ENCODE measurements at places on chromosomes 6 and 20.

GRCh38 chr20:49694450-49695071, 19.1 kb downstream of the B4GALT5 start:
- no peak for DNase-seq

- no peak for DNase-seq
These were observed 8.5 kb downstream of the EEF1A2 start for GRCh38 chr20:63490416-63490815.

GRCh38 chr6:37435816-37436215, 2.8 kb downstream of the CMTR1 start:
- DNase-seq = no peak

- no peak for DNase-seq
These were observed 180.6 kb upstream of the KHDRBS2 start for GRCh38 chr6:62466607-62467006.

DNA sequence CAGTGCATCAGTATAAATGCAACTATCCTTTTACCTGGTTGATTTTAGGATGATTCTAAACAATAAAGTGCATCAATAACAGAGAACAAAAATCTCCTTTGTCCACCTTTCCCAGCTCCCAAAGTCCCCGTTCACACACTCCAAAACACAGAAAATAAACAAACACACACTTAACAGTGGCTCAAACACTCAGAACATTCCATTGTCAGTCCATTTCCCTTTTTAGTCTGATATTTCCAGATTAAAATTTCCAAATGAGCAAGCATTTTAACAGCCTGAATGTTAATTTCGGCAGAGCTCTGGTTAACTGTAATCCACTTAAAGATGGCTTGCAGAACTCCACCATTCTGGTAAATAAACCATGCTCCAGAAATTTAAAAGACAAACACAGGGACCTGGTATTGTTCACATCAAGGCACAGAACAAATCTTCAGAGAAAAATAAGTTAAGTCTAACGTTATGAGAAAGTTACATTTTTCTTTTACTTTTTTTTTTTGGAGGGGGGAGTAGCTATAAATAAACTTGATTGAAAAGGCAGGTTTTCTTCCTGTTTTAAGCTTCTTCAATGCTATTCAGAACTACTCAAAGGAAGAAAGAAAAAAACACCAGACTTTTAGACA, 100.8 kb downstream of the DST start:
- DNase-seq = no peak

GRCh38 chr6:138863321-138863720, 67.4 kb downstream of the ECT2L start:
- no peak for DNase-seq

DNA sequence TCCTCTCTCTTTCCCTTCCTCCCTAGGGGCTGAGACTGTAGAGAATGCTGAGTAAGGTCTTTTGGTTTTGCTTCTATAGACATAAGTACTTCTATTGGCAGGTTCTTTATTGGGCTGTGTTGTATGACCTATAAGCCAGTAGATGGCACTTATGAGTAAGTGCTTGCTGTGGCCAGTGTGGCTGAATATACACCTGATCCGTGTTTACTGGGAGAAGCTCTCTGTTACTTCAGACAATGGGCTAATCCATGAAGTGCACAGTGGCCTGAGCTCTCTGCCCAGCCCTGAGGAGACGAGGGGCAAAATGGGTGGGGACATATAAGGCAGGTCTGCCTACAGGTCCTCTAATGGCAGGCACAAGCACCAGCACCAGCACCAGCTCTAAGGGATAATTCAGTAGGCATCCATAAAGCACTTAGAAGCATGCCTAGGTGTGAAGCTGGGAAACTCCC, 610.3 kb downstream of the RNF144B start:
- DNase-seq = no peak

DNA sequence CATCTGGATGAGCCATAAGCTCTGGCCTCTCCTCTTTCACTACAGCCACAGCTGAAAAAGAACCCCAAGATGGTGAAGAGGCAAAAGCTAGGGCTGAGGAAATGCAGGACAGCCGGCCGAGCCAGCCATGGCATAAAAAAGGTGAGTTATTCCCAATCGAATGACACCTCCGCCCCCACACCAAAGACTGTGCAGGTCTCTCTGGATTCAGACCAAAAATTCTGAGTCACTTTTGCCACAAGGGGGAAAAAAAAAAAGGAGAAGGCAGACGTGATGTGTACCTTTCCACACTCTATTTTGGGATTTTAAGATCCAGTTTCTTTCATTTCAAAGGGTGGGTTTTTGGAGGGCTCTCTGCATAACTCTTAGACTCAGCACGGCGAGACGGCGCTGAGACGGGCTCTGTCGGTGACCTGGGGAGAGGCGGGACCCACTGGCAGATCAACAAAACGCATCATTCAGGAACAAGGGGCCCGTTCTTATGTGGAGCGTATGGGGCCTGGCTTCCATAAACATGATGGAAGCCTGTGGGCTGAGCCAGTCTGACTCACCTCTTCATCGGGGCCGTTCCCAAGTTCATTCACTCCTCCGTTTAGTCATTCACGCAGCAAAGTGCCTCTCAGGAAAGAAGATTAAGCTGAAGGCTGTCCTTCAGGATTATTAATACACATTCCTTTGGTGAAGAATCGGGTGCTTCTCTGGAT, 54.8 kb downstream of the NFATC2 start:
- no peak for DNase-seq

DNA sequence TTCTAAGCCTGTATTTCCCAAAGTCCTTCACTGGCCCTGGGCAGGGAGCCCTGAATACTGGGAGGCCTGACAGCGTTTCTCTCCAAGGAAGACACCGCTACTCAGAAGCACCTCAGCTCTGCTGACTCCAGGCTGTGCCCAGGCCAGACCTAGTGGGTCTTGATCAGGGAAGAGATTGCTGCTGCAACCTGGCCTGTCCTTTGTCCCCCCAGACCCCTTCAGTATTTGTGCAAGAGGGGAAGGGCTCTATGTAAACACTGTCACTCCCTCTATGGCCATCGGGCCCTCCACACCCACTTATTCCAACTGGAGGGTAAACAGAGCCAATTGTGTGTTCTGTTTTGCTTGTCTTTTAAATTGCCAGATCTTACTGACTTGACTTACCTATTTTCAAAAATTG, 20.6 kb downstream of the PLEKHG1 start:
- no peak for DNase-seq

DNA sequence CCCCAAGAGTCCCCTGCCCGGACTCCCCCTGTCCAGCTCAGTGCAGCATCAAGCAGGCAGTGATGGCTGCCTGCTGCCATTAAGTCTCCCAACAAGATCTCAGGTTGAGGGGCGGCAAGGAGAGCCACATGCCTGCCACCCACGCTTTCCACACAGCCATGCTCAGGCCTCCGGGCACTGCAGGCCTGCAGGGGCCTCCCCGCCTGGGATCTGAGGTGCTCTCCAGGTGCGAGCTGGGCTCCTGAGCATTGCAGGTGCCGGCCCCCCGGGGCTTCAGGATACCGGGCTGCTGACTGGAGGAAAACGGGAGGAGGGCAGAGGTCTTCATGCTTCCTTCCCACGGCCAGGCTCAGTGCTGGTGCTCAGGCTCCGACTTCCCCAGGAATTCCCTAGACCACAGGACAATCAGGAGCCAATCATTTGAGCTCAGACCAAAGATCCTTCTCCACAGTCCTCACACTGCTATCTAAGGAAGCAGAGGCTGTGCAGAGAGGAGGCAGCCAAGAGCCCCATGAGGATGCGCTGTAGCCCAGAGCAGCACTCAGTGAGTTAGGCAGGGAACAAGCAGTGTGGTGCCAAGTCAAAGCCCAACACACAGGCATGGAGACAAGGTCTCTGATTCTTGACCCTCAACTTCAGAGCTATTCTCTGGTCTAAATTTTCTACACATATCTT, 52.7 kb downstream of the PYGB start:
- no peak for DNase-seq

GRCh38 chr6:112173221-112173804, 81.1 kb downstream of the LAMA4 start:
- no peak for DNase-seq

- DNase-seq = no peak
These were observed 276.5 kb downstream of the CDKAL1 start for GRCh38 chr6:20810727-20811108.

- DNase-seq = no peak
These were observed 3.5 kb downstream of the SOBP start for GRCh38 chr6:107493158-107494057.

DNA sequence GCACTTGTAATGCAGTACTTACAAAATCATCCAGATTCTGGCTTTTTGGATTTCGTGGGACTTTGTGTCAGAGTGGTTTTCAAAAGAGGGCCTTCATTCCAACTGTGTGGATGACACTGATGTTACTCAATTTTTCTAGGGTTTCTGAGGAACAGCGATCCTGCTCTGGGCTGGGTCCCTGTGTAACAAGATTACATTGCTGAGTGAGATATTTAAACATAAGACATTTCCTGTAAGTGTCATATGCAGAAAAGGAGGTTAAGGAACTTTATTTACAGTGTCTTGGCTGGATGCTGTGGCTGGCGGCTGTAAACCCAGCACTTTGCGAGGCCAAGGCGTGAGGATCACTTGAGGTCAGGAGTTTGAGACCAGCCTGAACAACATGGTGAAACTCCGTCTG, 6.7 kb downstream of the ZFAND3 start:
- no peak for DNase-seq

GRCh38 chr6:14614631-14615030, 497.1 kb downstream of the CD83 start:
- no peak for DNase-seq

- DNase-seq = no peak
These were observed 12.9 kb downstream of the THBS2 start for GRCh38 chr6:169240591-169241390.

GRCh38 chr6:143555582-143555981, 44.1 kb upstream of the FUCA2 start:
- no peak for DNase-seq

DNA sequence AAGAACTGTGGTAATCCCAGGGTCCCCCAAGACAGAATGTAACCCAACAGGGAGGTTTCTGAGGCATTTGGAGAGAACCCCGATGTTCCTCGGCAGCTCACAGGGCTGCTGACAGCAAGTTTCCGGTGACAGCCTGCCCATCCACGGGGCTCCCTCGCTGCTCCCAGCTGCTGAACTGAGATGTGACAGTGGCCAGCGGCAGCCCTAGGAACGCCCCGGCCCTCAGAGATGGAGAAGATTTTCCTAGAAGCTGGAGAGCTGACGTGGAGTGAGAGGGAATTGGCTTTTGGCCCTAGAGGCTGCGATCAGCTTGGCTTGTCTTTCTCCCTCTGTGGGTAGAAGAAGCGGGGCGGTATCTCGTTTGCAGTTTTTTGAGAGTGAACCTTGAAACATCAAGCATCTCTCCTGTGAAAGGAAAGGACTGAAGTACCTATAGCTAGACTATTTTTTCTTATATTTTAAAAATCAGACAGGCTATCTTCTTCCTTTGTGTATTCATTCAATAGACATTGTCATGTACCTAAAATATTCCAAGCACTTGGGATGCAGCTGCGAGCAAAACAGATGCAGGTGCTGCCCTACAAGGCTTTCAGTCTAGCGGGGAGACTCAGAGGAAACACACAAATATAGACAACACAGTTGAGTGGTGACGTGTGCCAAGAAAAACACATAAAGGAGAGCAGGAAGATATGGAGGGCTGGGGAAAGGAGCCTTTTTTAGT, 28.4 kb upstream of the NFATC2 start:
- DNase-seq = no peak

DNA sequence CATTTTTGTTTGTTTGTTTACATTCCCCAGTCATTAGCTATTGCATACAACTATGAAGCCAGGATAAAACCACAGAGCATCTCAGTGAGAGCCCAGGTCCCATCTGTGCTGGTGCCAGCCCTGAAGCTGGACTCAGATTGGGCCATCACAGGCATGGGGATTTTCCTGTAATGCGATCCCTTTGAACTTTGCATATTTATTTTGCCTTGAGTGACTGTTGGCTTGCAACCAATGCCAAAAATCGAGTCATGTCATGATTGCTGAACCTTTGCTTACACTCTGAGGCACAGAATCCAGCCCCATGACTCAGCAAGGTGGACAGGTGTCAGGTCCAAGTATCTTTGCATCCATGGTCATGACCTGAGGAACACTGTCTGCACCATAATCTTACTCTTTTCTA, 46.2 kb upstream of the GGTLC1 start:
- DNase-seq = no peak

DNA sequence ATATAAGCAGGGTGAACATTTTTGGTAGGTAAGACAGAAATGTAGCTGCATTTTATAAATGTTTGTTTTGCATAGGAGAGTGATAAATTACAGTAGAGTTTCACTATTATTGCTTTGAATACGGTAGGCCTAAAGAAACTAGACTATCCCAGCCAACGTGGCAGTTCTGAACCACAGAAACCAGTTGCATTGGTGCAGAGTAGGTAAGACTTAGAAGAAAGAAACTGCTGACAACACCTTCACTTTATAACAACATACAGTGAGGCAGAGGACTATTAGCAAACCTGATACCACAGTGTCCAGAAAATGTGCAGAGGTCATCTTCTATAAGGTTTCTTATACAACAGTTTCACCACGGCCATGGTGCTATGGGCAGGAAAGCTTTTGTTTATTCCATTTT, 566.1 kb downstream of the KIF16B start:
- DNase-seq = no peak

DNA sequence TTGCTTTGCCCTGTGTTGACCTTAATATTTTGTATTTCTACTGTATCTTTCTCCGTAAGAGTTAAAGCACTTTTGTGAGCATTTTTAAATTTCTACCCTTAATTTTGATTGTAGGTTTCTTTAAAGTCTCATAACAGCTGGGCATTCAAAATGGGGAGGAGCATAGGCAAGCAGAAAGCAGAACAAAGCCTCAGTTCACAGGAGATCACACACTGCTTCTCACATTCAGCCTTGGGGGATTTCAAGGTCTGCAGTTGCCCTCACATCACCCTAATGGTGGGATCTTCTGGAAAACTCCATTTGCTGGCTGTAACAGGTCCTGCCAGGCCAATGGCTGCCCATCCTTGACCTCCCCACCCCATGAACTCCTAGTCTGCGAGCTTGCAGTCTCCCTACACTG, 292.9 kb downstream of the PHACTR1 start:
- no peak for DNase-seq

- peak; percentile 55 for DNase-seq
These were observed at the start of gene SLC23A2 for GRCh38 chr20:5001174-5002076. TSS of gene SLC23A2 (minus strand) at chr20:5001510. CDS start at chr20:4932562, 68,948 bp downstream.

- no peak for DNase-seq
These were observed 29.8 kb downstream of the AFDN start for GRCh38 chr6:167856474-167856873.

DNA sequence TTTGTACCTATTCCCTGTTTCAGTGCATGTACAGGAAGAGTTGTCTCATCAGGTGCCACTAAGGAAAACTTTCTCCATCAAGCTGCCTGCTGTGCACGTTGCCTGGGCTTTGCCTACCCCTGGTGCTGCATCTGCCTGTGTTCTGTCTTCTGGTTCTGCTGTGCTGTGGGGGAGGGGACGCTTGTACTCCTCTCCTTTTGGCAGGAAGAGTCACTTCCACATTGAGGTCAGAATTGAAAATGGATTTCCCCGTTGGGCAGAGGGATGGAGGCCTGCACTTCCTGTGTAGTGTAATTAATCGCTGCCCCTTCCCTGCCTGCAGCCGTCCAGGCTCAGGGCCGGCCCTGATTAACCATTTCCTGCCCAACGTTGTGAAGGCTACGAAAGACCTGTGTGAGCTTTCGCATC, 153.3 kb downstream of the SCML4 start:
- no peak for DNase-seq

- no peak for DNase-seq
These were observed 57.1 kb upstream of the CEP162 start for GRCh38 chr6:84284428-84285049.

All from T follicular helper cell (primary cell).